ENCODE measurements at places on chromosomes 5 and 9. TPM values are rescaled to one million over a fixed set of nuclear protein-coding genes. Genes with fewer than 3 reads are reported as not detected.
A peak's percentile ranks its signal among the peaks of the same experiment; 100 is the strongest.

DNA sequence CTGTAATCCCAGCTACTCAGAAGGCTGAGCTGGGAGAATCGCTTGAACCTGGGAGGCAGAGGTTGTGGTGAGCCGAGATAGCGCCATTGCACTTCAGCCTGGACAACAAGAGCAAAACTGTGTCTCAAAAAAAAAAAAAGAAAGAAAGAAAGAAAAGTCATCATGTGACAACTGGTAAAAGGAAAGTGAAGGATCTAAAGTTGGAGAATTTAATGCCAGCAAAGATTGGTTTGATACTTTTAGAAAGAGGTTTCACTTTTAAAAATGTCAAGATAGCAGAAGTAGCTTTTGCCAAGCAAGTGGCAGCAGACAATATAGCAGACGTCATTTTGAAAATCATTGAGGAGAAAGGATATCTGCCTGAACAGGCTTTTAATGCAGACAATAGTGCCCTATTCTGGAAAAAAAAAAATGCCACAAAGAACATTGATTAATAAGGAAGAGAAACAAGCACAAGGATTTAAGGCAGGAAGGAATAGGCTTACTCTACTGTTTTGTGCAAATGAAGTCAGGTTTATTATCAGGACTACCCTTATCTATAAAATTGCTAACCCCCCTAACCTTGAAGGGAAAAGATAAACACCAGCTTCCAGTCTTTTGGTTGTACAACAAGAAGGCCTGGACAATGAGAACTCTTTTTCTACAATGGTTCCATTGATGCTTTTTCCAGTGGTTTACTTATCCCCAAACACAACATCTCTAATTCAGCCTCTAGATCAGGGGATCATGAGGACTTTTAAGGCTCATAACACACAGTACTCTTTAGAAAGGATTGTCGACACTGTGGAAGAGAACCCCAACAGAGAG lies 12.0 kb downstream of the PKD2L2 start:
- DNase-seq = peak; percentile 16

- DNase-seq = no peak
These were observed 239.9 kb downstream of the SAXO1 start for GRCh38 chr9:18793122-18793521.

The GPR151 gene
- total RNA-seq = not detected

The QRFP gene
- not detected for total RNA-seq

The LHX3 gene
- total RNA-seq = not detected

The SPATA31D4 gene
- total RNA-seq = not detected

GRCh38 chr5:100043475-100043874 lies 491.7 kb upstream of the FAM174A start:
- no peak for DNase-seq

The PCDHA11 gene
- not detected for total RNA-seq

The HDHD3 gene
- 10.1 TPM for total RNA-seq

The CAPSL gene
- total RNA-seq = not detected

GRCh38 chr5:135212361-135213026 lies 178.5 kb upstream of the PITX1 start:
- no peak for DNase-seq

DNA sequence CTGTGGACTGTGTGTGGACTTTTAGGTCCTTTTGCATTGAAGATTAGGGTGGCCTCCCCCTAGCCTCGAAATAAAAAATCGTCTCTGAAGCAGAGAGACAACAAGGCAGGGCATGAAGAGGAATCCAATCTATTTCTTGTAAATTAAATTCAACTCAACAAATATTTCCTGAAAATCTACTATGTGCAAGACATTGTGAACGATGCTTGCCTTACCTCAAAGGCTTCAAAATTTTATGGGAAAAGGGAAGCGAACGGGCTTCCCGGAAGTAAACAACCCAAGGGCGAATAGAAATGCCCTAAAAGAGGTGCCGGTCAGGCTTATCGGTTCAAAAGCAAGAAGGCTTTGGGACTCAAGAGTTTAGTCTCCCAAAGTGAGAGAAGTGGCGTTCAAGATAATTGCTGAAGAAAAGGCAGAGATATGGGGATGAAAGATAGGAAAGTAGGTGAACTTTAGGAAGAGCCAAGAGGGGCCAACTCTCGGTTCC lies 525 bp downstream of the KIF24 start:
- peak; percentile 47 for DNase-seq

- DNase-seq = no peak
These were observed 1526.0 kb downstream of the MAT2B start for GRCh38 chr5:165031371-165031770.

GRCh38 chr5:14277385-14278320 lies 134.5 kb downstream of the TRIO start:
- DNase-seq = no peak

GRCh38 chr5:91328743-91329142 lies 54.4 kb downstream of the ARRDC3 start:
- DNase-seq = no peak

- DNase-seq = no peak
These were observed 14.7 kb downstream of the UBAC1 start for GRCh38 chr9:135946392-135946994.

DNA sequence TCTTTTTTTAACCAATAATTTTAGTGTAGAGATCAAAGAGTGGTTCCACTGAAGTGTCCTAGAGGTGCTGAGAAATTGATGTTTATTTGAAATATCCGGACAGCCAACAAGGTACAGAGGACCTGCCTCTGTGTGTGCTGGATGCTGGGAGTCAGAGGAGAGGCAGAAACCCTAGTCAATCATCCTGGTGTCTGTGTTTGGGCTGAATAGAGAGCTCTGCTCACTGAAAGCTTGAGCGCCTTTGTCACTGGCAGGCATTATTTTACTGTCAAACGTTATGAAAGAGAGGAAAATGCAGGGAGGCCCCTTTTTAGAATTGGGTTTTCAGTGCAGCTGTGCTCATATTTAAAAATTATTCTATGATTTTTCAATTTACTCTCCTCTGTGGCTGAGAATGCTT lies 480.3 kb upstream of the TYRP1 start:
- no peak for DNase-seq

GRCh38 chr5:95392593-95393182 lies 1.5 kb downstream of the FAM81B start:
- DNase-seq = peak; percentile 33

GRCh38 chr5:64634997-64635686 lies 55.2 kb upstream of the SHISAL2B start:
- DNase-seq = peak; percentile 32

GRCh38 chr5:100479079-100479688 lies 56.0 kb upstream of the FAM174A start:
- peak; percentile 3 for DNase-seq

DNA sequence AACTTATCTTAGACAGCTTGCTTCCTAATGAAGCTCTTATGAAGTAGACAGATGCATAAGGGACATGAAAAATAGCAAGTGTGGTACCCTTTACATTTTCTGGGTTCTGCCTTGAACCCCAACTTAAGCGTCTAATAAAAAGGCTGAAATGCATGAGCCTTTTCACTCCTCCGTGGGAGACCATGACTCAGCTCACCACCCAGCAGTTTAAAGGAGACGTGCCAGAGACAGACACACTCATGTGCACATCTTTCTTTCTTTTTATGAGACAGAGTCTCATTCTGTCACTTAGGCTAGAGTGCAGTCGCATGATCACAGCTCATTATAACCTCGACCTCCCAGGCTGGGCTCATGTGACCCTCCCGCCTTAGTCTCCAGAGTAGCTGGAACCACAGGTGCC lies 22.3 kb downstream of the CTXN3 start:
- no peak for DNase-seq

DNA sequence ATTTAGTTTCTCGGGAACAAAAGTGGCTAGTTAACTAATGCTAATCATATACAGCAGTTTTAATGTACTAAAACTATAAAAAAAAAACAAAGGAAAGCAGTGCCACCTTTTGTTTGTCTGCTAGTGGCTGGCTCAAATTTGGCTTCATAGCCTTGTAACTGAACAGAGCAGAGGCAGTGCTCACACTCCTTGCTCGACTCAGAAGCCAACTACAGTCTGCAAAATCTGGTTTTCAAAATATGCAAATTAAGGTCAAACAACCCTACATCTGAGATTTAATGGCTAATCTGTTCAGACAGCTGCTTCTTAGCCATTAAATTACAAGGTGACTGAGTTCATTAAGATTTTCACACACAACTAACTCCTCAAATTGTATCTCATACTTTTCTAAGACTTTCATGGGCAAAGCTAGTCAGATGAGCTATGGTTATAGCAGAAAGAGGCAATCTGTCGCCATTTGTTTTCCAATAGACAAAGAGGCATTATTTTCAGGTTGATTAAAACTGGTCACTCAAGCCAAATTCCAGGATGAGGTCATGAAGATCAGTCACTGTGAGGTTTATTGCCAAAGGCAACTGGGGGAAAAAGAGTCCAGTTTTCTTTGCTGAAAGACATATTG lies 56.8 kb upstream of the EPB41L4A start:
- peak; percentile 21 for DNase-seq

- DNase-seq = no peak
These were observed 52.8 kb upstream of the TAF11L2 start for GRCh38 chr5:17445185-17445584.

The PCDHB13 gene
- 2.6 TPM for total RNA-seq

The TENT4A gene
- total RNA-seq = 5.5 TPM

DNA sequence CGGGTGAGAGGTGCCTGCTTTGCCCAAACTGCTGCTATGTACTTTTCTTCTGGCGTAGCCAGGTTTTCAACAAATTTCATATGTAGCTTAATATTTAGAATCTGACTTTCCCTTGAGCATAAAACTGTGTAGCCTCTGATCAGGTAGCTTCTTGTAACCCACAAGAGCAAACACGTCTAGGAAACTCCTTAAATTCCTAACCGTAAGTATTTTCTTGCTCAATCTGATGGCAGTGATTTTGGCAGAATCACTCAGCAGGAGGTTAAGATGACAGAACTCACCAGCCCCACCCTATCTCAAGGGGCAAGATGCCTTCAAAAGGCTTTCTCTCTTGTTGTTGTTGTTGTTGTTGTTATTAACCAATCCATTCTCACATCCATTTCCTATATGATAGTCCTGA lies 20.8 kb downstream of the CKMT2 start:
- no peak for DNase-seq

- DNase-seq = peak; percentile 42
These were observed 19.0 kb downstream of the ACTL7B start for GRCh38 chr9:108836781-108837180.

GRCh38 chr5:38184627-38185026 lies 73.7 kb upstream of the EGFLAM start:
- DNase-seq = no peak

GRCh38 chr5:130874861-130875417 lies 290.1 kb downstream of the HINT1 start:
- DNase-seq = no peak
